ENCODE measurements at places on chromosomes 4 and X.

- no peak for DNase-seq
These were observed 21.3 kb downstream of the MAPK10 start for GRCh38 chr4:86338521-86338920.

DNA sequence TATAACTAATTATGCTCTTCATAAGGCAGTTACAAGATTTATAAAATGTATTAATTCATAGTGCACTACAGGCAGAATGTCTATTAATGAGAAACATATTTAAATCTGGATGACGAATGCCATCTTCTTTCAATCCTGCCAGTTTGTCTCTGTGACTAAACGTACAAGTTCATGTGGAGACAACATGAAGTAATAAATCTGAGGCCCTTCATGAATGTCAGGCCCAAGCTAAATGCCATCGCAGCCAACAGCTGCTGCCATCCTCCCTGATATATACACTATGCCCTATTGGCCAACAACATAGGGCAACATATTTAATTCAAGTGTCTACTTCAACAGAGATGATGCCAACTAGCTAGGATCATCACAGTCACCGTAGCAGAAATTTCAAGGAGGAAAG is 43.7 kb downstream of the TSPAN5 start:
- DNase-seq = no peak

GRCh38 chr4:71494539-71494938 is 155.7 kb downstream of the SLC4A4 start:
- no peak for DNase-seq

GRCh38 chr4:141213550-141213991 is 7.1 kb upstream of the ZNF330 start:
- no peak for DNase-seq

GRCh38 chrX:38151441-38151840 is 69.2 kb downstream of the SRPX start:
- no peak for DNase-seq

- DNase-seq = no peak
These were observed 45.0 kb upstream of the CPLX1 start for GRCh38 chr4:870951-871350.

DNA sequence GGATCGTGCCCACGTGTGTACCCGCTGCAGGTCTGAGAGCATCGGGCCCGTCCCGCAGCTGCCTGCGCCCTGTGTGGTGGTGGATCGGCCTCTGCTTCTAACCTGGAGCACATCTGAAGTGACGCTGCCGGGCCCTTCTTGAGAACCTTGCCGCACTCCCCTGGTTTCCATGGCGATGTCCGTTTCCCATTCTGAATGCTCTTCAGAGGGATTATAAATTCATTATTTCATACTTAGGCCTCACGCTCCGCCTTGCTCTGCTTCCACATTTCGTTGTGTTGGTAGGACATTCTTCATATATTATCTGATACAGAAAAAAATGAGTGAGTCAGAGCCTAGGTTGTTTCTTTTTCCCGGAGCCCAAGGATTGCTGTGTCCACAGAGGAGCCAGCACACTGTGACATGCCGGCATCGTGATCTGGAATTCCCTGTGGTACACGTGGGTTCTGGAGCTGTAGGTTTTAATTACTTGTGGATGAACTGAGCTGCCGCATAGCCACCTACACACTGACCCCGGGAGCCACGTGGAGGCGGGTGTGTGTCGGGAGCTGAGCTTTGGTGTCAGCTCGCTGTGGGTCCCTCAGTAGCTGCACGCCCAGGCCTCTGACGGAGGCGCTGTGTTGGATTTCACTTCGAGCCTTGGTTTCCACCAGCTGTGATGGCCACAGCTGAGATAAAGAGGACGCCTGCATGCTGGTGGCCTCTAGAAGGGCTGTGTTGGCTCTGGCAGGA is 63.4 kb downstream of the PSAPL1 start:
- no peak for DNase-seq

GRCh38 chrX:15853586-15854079 is 980 bp downstream of the AP1S2 start:
- peak; percentile 48 for DNase-seq

DNA sequence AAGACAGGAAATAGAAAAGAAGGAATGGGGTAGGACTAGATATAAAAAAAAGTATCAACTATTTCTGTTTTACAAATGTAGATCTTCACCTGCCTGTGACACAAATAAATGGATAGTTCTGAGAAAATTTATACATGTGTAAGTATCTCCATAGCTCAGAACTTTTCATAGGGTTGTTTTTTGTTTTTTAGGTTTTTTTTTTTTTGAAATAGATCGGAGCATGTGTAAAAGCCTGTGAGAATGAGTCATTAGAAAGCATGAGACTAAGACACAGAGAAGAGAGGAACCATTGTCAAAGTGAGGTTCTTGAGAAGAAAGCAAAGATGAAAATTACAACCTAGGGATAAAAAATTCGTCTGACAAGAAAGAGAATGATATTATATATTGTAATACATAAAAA is 481.6 kb downstream of the PABPC4L start:
- no peak for DNase-seq

GRCh38 chr4:112327965-112328733 is 31.0 kb downstream of the ALPK1 start:
- DNase-seq = peak; percentile 47

DNA sequence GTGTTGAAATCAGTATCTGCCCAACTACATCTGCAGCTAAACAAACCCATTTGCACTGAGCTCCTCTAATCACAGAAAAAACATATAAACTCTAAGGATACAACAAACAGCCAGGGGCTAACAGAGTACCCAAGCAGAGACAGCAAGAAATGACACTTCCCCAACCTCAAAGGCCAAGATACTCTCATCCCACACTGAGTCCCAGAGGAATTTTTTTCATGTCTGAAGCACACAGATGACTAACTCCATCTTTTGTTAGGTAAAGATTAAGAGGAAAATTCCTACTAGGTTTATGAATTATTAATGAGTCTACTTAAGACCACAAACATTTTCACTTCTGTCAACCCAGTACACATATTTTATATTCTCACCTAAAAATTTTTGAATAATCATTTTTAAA is 31.6 kb downstream of the SEPSECS start:
- DNase-seq = no peak

DNA sequence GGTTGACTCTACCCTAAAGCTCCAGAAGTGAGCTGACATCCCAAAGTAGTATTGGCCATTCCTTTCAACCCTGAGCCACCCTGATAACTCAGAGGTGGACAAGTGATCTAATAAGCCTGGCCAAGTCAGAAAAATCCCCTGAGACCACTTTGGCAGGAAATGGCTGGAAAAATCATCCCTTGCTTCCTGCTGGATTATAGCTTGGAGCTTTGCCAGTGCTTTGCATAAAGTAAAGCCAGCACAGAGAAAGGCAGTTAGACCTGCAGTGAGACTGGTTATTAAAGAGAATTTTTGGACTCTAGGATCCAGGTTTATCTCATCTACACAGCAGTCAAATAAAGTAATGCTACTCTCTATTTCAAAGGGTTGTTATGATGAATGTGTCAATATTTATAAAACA is 6.4 kb downstream of the CXCL3 start:
- DNase-seq = peak; percentile 30

GRCh38 chr4:157447195-157447594 is 226.7 kb downstream of the GRIA2 start:
- no peak for DNase-seq

DNA sequence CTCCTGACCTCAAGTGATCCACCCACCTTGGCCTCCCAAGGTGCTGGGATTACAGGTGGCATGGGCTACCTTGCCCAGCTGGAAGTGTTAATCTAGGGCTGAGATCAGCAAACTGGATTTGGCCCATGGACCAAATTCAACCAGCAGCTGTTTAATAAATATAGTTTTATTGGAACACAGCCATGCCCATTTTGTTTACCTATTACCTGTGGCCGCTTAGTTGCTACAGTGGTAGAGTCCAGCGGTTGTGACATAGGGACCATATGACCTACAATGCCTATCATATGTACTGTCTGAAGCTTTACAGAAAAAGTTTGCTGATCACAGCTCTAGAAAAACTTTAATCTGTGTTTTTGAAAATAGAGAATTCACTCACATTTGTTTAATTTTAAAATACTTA is 17.2 kb upstream of the PDHA1 start:
- DNase-seq = no peak

DNA sequence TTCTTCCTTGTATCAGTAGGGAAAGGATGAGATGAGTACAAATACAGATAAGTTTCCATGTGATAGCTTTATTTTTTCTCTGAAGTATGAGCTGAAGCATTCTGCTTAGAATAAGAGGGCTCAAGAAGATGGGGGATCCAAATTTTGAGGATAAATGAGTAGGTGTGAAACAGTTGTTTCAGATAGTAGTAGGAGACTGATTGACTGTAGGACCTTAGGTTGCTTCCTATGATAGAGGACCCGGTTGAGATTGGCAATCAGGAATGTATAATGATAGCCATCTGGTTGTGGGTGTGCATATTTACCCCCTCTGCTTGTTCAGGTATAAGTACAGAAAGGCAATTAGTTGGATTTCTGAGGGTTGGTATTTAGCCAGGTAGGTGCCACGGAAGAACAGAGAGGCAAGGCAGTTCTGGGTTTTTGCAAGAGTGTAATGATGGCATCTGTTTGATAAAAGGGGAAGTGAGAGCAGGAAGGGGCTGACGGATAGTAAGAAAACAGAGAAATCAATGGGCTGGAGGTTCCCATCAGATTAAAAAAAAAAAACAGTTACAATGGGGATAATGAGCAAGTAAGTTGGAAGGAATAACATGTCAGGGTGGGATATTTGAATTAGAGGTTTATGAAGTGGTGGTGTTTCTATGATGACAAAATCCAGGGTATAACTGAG is 13.7 kb downstream of the OCRL start:
- DNase-seq = no peak
